Effector memory CD8-positive, alpha-beta T cell (primary cell): ENCODE measurements at places on chromosomes 7 and 10.

DNA sequence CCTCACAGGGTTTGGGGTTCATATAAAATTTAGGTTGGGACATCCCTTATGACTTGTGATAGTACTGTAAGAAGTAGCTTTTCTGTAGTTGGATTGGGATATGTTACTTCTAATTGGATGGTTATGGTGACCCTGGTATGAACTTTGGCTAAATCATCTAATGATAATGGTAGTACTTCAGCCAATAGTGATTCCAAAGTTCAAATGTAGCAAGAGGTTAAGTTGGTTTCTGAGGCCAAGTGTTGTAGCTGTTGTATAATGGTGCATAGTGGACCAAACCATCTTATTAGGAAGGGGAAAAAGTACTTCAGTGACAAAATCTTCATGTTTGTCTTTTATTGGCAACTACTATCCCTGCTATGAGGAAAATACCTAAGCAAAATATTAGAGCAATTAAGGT, 542.1 kb upstream of the IGFBP3 start:
- no peaks in the 10 kb centered on the region for H3K36me3 ChIP-seq
- H3K4me1 ChIP-seq = no peaks in the 10 kb centered on the region
- H3K27me3 ChIP-seq = no peaks in the 10 kb centered on the region
- H3K4me3 ChIP-seq = no peak overlapping the region

DNA sequence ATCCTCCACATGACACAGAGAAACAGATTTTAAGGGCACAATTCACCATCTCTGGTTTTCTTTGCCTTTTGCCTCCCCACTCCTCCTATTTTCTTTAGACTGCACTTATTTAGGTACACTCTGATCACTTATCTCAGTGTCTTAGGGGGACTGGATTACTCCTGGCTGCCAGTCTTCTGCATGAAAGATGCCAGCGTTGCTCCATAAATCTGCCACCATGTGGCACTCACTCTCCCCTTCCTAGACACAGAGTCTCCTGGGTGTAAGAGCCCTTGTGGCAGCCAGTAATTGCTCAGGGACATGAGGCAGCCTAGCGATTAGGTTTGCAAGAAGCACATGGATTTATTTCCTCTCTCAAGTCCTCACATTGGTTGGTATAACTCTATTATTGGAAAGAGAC, 34.5 kb upstream of the RBM20 start:
- DNase-seq = no peak
- peaks cover 7% of the 10 kb centered on the region for H3K27me3 ChIP-seq
- H3K4me3 ChIP-seq = no peak overlapping the region

DNA sequence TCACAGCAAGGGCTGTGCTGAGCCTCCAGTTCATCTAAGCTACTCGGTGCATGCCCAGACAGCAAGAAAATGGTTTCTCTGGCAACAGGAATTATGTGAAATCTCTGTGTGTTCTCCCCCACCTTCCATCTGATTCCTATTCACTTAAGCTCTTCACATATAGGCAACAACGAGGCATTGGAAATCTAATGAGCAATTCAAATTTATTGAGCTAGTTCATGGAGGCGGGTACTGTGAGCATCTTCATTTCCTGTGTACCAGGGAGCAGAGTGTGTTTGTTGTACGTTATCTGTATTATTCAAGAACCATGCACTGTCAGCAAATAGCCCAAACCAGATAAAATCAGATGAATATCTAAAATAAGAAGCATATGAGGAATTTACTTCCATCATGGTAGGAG, 739.1 kb downstream of the MAGI2 start:
- no peaks in the 10 kb centered on the region for H3K27me3 ChIP-seq
- no peaks in the 10 kb centered on the region for H3K4me1 ChIP-seq
- no peak overlapping the region for H3K27ac ChIP-seq
- H3K4me3 ChIP-seq = no peak overlapping the region
- no peak for DNase-seq

DNA sequence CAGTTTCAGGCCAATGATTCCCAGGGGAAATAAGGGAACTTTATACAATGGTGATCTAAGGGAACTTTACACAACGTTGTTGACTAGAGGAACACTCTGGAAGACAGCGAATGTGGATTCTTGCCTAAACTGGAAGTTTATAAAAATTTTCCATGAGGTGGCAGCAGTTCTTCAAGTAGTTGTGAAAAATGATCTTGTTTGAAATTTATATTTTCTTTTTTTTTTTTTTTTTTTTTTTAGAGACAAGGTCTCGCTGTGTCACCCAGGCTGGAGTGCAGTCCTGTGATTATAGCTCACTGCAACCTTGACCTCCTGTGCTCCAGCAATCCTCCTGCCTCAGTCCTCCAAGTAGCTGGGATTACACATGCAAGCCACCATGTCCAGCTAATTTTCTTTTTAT, 32.1 kb upstream of the GTF2I start:
- H3K4me1 ChIP-seq = no peaks in the 10 kb centered on the region
- H3K4me3 ChIP-seq = no peak overlapping the region
- no peak for DNase-seq
- H3K27me3 ChIP-seq = no peaks in the 10 kb centered on the region
- no peak overlapping the region for H3K27ac ChIP-seq

DNA sequence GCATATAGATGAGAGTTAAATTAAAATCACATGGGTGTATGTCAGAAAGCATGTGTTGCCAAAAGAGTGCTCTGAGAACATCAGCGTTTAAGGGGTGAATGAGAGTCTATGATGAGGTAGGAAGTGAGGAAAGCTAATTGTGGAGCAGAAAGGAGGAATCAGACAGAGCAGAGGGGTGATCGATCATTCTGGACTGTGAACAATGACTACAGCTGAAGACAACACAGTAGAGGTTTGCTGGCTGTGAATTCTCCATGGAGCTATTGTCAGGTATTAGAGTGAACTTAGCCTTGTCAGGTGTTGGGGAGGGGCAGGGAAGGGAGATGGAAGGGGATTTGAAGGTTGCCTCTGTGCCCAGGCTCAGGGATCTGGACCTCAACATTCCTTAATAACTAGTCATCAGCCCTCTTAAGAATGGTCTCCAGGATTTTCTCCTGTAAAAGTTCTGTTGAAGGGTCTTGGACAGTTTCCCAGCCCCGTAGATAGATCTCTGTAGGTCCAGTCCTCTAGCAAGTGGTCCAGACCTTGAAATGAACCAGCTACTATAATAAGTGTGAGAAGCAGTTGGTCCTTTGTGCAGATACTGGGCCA, 57.1 kb downstream of the KIF5B start:
- H3K4me1 ChIP-seq = no peaks in the 10 kb centered on the region
- H3K27ac ChIP-seq = no peak overlapping the region
- no peaks in the 10 kb centered on the region for H3K36me3 ChIP-seq
- H3K4me3 ChIP-seq = no peak overlapping the region

DNA sequence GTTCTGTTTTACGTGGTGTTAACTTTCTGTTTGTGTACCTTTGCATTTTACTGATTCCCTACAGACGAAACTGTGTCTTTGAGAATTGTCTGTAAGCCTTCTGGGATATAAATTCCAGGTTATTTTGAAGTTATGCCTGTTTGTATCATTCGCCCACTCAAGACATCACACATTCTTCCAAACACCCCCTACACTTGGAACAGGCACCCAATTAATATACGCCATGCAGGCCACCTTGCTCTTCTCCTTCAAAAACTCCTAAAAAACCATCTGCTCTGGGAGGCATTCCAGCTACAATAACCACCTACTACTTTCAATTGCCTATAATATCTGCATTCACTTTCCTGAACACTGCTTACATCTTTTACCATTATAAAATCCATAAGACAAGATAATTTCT, 453.3 kb downstream of the DGKB start:
- H3K36me3 ChIP-seq = no peaks in the 10 kb centered on the region
- no peak overlapping the region for H3K27ac ChIP-seq
- DNase-seq = no peak
- peaks cover 6% of the 10 kb centered on the region for H3K4me1 ChIP-seq
- H3K4me3 ChIP-seq = no peak overlapping the region
- peaks cover 6% of the 10 kb centered on the region for H3K27me3 ChIP-seq

GRCh38 chr7:155962191-155962967, 150.1 kb upstream of the SHH start:
- no peak overlapping the region for H3K27ac ChIP-seq
- H3K4me1 ChIP-seq = no peaks in the 10 kb centered on the region
- H3K27me3 ChIP-seq = peaks cover 52% of the 10 kb centered on the region
- no peak for DNase-seq
- no peaks in the 10 kb centered on the region for H3K36me3 ChIP-seq

GRCh38 chr10:4934391-4934987, 28.7 kb upstream of the AKR1C1 start:
- no peaks in the 10 kb centered on the region for H3K4me1 ChIP-seq
- H3K27me3 ChIP-seq = peaks cover 53% of the 10 kb centered on the region
- DNase-seq = no peak
- no peak overlapping the region for H3K27ac ChIP-seq

DNA sequence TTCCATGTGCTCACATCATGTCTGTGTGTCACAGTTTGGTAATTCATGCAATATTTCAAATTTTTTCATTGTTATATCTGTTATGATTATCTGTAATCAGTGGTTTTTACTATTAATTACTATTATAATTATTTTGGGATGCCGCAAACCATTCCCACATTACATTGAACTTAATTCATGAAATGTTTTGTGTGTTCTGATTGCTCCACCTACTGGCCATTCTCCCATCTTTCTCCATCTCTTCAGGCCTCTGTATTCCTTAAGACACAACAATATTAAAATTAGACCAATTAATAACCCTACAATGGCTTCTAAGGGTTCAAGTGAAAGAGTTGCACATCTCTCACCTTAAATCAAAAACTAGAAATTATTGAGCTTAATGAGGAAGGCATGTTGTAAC, 398.5 kb downstream of the PCDH15 start:
- H3K27ac ChIP-seq = no peak overlapping the region
- no peaks in the 10 kb centered on the region for H3K36me3 ChIP-seq
- no peak for DNase-seq
- no peaks in the 10 kb centered on the region for H3K4me1 ChIP-seq
- no peak overlapping the region for H3K4me3 ChIP-seq

GRCh38 chr7:135281363-135281949, 47.8 kb downstream of the STRA8 start:
- H3K4me1 ChIP-seq = peaks cover 6% of the 10 kb centered on the region
- H3K4me3 ChIP-seq = no peak overlapping the region
- peaks cover 27% of the 10 kb centered on the region for H3K27me3 ChIP-seq
- no peak overlapping the region for H3K27ac ChIP-seq
- H3K36me3 ChIP-seq = no peaks in the 10 kb centered on the region

- H3K4me1 ChIP-seq = peaks cover 10% of the 10 kb centered on the region
- no peak for DNase-seq
- H3K27me3 ChIP-seq = no peaks in the 10 kb centered on the region
These were observed 21.7 kb downstream of the PLAU start for GRCh38 chr10:73932620-73933112.

DNA sequence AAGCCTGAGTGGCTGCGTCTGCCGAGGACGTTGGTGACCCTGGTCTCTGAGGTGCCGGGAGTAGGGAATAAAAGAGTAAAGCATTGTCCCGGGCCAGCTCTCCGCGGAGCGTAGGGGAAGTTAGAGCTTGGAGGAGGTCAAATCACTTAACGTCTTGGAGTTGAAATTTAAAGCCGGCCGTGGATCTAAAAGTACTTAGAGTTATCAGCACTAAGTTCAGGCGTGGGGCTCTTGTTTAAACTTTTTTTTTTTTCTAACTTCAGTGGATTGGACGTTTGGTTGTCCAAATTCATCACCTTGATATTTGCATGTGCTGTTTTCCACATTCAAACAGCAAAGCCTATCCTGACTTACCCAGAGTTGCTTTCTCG, 700 bp downstream of the NIPSNAP2 start:
- no peaks in the 10 kb centered on the region for H3K27me3 ChIP-seq
- DNase-seq = no peak
- H3K27ac ChIP-seq = peak overlapping the region; percentile 92
- H3K36me3 ChIP-seq = peaks cover 15% of the 10 kb centered on the region
- peak overlapping the region; percentile 68 for H3K4me3 ChIP-seq

GRCh38 chr7:26397796-26398426, 106.2 kb downstream of the SNX10 start:
- no peak for DNase-seq
- peaks cover 4% of the 10 kb centered on the region for H3K36me3 ChIP-seq
- peak overlapping the region; percentile 81 for H3K4me3 ChIP-seq
- H3K27ac ChIP-seq = no peak overlapping the region
- peaks cover 68% of the 10 kb centered on the region for H3K27me3 ChIP-seq
- peaks cover 12% of the 10 kb centered on the region for H3K4me1 ChIP-seq

DNA sequence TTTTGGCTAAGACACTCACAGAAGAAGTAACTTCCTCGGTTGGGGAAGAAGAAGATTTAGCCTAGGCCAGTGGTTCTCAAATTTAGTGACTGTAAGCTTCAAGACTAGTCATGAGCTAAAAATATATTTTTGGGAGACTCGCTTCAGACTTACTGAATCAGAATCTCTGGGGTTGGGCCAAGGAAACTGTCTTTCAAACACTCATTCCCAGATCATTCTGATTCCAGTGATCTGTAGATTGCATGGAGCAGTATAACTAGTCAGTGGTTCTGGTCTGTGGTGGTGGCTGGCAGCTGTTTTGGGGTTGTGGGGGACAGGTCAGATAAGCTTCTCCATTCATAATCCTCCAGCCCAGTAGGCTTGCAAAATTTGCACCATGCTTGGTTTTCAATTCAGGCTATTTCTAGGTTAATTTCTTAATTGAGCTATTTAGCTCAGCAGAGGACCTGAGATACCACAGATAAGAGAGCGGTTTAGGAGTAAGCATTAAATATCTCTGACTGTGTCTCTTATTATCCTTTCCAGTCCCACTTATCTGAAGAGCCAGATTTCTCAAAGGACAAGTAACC, 3.8 kb upstream of the KAT6B start:
- peaks cover 18% of the 10 kb centered on the region for H3K4me1 ChIP-seq
- no peak for DNase-seq
- H3K4me3 ChIP-seq = no peak overlapping the region
- peak overlapping the region; percentile 4 for H3K27ac ChIP-seq

DNA sequence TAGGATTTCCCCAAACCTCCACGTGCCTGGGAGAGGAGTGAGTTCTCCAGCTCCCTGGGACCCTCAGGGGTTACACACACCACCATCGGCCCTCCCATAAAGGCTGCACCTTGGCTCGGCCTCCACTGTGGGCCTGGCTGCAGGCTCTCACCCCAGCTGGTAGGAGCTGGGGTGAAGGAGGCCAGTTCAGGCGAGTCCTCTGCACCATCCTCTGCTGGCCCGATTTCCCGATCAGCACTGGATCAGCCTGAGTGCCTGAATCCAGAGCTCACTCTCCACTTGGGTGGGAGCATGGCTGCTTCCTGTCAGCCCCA, 115.1 kb upstream of the RET start:
- peaks cover 3% of the 10 kb centered on the region for H3K36me3 ChIP-seq
- no peak overlapping the region for H3K27ac ChIP-seq
- no peak for DNase-seq
- H3K4me1 ChIP-seq = no peaks in the 10 kb centered on the region
